ENCODE measurements at places on chromosomes 2 and 18.

GRCh38 chr2:79935771-79936657 lies 368.5 kb downstream of the LRRTM1 start:
- DNase-seq, result no peak

- no peak for DNase-seq
Observed at GRCh38 chr2:52452201-52452600, 1315.4 kb upstream of the CHAC2 start.

GRCh38 chr18:42937436-42937835 lies 178.0 kb downstream of the RIT2 start:
- DNase-seq, result no peak

DNA sequence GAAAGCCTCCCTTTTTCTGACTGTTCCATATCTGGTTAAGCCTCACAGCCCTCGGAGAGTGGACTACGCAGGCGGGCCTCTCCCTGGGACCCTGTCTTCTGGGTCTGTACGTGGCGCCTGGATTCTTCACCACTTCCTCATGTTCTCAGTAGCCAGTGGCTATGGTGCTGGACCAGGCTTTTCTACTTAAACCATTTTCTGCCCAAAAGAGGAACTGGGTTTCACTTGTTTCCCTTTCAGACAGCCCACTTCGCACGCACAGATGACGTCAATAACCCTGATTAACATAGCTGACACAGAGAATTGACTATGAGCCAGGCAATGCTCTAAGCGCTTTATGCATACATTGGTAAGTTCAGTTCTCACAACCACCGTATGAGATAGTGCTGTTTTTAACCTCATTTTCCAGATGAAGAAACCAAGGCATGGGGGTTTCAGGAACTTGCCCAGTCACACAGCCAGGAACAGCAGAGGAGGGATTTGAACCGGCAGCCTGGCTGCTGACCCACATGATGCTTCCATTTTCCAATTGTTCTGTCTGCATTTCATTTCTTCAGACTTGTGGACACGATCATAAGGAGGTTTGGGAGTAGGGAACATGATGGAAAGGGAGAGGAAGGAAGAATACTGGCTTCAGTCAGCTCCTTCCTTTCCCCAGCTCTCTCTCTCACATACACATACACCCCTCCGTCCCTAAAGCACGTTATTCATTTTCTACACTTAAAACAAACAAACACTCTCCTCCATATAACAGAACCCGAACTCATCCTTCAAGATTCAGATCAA lies 41.7 kb downstream of the MYOM1 start:
- DNase-seq, result no peak

DNA sequence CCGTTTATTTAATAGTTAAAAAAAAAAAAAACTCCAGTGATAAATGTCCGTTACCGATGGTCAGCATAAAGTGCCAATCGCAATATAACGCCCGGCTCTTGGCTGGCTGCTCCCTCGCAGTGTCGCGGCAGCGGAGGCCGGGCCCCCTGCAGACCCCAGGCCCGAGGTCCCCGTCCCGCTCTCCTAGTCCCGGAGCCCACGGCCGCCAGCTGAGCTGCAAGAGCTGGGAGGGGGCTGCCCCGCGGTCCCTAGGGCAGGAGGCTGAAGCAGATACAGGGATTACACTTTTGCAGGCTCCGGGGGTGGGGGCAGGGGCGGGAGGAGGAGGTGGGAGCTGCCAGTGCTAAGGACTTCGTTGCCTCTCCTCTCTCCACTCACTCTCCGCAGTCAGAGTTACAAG lies 6.9 kb downstream of the OSR1 start:
- DNase-seq, result no peak

DNA sequence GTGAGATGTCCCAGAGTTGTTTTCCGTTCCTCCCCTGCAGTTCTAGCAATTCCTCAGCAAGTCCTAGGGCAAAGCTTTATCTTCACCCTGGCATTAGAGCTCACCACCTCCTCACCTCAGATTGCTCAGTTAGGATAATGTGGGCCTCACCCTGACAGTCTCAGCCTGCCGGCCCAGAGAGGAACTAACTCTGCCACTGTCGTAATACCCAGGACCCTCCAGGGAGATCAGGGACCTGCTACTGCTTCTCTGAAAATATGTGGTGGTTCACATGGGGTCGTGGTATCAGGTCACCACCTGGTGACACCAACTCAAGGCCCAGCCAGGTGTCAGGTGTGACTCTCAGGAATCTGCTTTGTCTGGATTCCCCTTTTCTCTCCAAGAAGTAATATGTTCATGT lies 120.7 kb downstream of the FEZ2 start:
- DNase-seq, result no peak

GRCh38 chr2:12419803-12420202 lies 296.9 kb upstream of the TRIB2 start:
- no peak for DNase-seq

DNA sequence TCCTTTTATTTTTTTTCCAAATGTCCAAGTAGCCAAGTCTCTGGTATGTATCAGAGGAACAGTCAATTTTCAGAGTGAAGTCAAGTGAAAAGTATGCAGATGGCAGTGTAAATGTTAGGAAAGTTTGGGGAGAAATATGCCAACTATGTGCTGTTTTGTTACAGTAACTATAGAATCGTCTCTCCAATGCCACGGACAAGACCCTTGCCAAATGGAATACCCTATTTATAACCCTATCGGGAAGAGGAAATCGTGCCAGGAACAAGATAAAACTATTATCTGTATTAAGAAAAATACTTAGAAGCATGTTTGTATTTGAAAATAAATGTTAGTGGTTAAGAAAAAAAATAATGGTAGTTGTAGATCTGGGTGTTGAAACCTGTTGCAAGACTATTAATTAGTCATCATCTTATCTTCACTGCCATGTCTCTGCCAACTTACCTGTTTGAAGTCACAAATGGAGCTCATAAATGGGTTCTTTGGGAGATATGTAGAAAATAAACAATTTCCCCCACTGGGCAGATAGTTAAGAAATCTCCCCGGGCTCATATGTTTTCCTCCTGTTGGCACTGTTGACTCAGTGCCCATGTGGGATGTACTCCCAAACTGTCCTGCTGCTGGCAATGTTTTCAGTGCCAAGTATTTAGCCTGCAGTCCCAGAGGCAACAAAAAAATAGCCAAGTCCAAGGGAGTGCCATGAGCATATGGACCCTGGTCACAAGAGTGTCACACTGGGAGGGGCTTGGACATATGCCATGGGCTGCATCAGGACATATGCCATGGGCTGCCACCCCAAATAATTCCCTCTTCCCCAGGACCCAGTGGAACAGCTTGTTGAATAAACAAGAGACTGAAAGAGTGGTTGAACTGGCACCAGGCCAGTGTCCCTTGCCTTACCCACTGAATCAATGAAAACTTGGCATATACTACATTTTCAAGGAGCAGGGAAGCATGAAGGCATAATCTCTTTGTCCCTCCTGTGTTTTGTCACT lies 366.9 kb downstream of the OSR1 start:
- DNase-seq, result no peak

- no peak for DNase-seq
Observed at GRCh38 chr2:64781711-64782390, 128.1 kb upstream of the SERTAD2 start.

GRCh38 chr2:172993931-172994717 lies 81.5 kb upstream of the MAP3K20 start:
- DNase-seq, result no peak

- no peak for DNase-seq
Observed at GRCh38 chr2:130759906-130760753, 4.8 kb downstream of the AMER3 start.

GRCh38 chr18:34222307-34223163 lies 2.2 kb downstream of the NOL4 start:
- DNase-seq, result no peak

DNA sequence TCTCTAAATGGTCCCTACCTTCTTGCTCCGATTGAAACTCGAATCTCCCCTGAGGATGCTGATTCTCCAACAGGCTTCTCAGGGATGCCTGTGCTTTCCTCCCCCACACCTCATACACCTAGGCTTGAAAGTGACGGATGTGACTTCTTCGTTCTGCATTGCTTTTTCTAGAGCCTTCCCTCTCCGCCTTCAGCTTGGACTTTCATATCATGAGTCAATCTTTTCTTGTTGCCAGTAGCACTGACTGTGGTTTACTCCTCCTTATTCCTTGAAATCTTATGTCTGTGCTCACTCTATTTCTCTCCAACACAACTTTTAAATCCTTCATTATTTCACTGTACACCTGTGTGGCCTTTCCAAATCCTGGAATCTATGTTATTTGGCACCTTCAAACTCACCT lies 451.4 kb downstream of the TMX3 start:
- DNase-seq, result no peak

DNA sequence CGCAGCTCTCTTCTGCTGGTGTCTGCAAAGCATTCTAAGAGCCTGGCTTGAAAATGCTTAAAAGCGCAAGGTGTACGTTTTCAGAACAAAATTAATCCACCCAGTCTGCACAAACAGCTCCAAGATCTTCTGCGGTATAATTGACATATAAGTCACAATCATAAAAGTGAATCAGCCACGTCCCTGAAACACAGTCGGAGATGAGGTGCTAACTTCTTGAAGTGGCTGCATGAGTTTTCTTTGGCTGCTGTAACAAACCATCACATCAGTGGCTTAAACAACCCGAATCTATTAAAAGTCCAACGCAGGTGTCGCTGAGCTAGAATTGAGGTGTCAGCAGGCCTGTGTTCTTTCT lies 32.6 kb downstream of the ARL4C start:
- no peak for DNase-seq

DNA sequence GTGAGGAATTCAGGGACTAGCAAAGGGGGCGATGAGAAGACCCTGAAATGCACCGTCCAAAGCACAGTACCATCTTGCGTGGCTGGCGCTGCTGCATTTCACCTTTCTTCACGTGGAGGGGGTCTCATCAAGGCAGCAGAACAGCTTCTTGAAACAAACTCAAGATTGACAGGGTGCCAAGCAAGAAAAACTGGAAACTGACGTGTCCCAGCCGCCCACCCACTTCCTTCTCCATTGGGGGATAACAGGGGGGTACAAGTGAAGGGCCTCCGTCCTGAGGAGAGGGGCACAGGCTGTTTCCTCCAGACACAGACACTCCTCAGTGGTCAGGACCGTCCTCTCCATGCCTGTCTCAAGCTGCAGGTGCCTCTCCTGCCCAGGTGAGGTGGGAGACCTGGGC lies 32.5 kb downstream of the HDAC4 start:
- DNase-seq, result no peak

GRCh38 chr2:233532971-233533370 lies 33.6 kb downstream of the USP40 start:
- DNase-seq, result no peak

GRCh38 chr2:236998758-236999157 lies 86.9 kb upstream of the COPS8 start:
- no peak for DNase-seq

DNA sequence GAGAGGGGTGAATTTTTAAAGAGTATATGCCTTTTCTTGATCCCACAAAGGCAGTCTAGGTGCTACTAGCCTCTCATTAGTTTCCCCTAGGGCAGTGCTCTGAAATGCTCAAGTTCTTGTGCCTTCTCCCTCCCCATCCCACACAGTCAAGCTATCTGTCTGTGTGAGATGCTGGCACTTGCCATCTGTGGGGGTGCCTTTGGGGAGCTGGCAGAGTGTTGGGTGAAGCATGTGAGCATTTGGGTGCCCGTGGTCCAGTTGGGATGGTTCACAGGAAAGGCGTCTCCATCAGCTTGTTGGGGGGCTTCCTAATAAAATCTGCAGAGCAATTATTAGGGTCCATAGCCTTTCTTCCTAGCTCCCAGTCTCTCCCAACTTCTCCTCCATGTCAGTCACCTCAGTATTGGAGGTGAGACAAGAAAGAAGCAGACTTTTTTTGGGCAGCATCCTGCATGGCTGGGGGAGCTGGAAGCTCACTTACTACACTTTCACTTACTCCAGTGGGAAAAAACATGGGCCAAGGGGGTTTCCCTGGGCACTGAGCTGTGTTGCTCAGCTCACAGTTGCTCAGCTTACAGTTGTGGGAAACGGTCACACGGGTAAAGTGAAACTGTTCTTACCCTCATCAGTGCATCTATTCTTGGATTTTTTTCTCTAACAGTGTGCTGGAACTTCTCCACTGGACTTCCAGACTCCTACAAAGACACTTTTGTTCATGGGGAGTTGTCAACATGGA lies 29.3 kb downstream of the COLEC11 start:
- no peak for DNase-seq

DNA sequence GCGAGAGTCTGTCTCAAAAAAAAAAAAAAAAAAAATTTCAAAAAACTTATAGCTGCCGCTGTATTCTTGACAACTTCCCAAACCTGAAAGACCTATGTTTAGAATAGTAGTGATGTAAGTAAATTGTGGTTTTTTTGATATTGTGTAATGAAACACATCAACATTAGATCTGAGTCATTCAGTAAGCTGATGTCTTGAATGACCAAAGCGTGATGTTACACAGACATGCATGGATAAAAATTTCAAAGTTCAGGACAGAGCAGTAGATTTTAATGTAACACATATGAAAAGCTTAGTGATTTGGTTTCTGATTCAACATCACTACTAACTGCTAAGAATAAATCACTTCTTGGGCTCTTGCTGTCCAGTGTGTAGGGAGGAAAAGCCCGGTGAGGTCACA lies 69.3 kb upstream of the MEX3C start:
- no peak for DNase-seq

DNA sequence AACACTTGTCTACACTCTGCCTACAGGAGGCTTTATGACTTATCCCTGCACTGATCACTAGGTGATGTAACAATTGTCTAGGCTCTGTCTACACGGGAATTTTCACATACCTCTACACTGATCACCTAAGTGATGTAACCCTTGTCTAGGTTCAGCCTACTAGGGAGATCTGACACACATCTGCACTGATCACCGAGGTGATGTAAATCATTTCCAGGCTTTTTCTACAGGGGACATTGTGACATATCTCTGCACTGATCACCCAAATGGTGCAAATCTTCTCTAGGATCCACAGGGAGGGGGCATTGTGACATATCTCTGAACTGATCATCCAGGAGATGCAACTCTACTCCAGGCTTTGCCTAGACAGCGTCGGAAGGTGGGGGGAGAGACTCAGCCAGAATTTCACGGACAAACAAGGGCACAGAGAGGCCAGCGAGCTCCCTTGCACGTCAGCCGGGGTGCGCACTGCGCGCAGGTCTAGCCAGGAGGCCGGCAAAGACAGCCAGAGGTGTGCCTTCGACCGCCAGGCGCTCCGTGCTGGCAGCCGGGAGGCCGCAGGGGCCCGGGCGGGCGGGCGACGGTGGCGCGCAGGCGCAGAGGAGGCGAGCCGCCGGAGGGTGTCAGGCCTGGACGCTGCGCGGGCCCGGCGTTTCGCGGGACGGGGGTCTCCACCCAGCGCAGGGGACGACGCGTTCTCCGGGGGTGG lies 46.9 kb upstream of the USP14 start:
- DNase-seq, result peak; percentile 67

DNA sequence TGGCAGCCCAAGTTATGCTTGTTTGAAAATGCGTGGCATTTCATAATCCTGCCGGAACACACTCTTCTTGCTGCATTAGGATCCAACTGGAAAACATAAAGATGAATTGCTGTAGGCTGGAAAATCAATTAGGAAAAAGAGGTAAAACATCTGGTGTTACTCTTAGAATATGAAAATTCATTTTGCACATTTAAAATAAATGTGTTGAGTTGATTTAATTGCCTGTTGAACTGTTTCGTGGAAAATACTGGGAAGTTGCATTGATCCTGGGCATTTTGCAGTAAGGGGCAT lies 4.1 kb downstream of the RHOB start:
- no peak for DNase-seq

- no peak for DNase-seq
Observed at GRCh38 chr2:177551989-177552421, 159.4 kb downstream of the AGPS start.

- no peak for DNase-seq
Observed at GRCh38 chr2:111712940-111713515, 171.0 kb downstream of the ANAPC1 start.

- DNase-seq, result no peak
Observed at GRCh38 chr2:235494716-235495372, 1.0 kb downstream of the AGAP1 start.

- no peak for DNase-seq
Observed at GRCh38 chr18:35378574-35378896, 1.4 kb upstream of the ZNF396 start.

All from activated effector memory CD4-positive, alpha-beta T cell treated with Interleukin-2 at 50 U/mL for 16 hours (primary cell).